ENCODE measurements at places on chromosomes 4 and X.
A peak's percentile ranks its signal among the peaks of the same experiment; 100 is the strongest.

GRCh38 chr4:36323816-36324419 lies 42.5 kb downstream of the DTHD1 start:
- DNase-seq: no peak
- H3K27me3 ChIP-seq: no peaks in the 10 kb centered on the region
- H3K4me1 ChIP-seq: peaks cover 24% of the 10 kb centered on the region
- H3K27ac ChIP-seq: no peak overlapping the region
- no peaks in the 10 kb centered on the region for H3K36me3 ChIP-seq

DNA sequence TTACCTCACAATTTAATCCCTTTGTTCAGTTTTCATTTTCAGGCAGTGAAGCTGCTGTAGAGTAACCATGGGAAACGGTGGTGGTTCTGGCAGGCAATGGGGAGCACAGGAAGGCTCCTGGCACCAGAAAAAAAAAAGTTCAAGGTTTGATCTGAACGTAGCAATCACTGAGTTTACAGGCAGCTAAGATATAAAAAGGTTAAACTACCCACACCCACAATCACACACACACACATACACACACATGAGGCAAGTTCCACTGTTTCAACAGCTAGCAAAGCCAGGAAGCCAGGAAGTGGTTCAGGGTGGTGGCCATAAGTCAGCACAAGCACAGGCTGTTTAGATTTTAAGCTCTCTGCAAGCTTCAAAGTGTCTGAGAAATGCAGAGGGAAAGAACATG lies at the start of gene SULT1B1:
TSS of gene SULT1B1 (minus strand) at position 166 of the 400 bp plus-strand sequence. CDS start 5,403 bp downstream, outside the sequence.
- H3K36me3 ChIP-seq: no peaks in the 10 kb centered on the region
- H3K4me1 ChIP-seq: peaks cover 10% of the 10 kb centered on the region
- no peaks in the 10 kb centered on the region for H3K27me3 ChIP-seq
- DNase-seq: peak; percentile 14
- peak within 1 kb of the TSS; percentile 49 for H3K4me3 ChIP-seq

DNA sequence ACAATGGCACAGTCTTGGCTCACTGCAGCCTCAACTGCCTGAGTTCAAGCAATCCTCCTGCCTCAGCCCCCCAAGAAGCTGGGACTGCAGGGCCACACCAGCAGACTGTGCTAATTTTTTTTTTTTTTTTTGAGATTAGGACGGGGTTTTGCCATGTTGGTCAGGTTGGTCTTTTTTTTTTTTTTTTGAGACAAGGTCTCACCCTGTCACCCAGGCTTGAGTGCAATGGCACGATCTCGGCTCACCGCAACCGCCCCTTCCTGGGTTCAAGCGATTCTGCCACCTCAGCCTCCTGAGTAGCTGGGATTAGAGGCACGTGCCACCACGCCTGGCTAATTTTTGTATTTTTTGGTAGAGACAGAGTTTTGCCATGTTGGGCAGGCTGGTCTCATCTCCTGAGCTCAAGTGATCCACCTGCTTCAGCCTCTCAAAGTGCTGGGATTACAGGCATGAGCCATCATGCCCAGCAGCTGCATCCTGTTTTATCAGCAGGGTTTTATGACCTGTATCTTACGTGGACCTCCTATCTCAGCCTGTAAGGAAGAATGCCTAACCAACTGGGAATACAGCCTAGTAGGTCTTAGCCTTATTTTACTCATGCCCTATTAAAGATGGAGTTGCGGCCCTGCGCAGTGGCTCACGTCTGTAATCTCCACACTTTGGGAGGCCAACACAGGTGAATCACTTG lies 13.2 kb upstream of the MRPL1 start:
- no peak overlapping the region for H3K4me3 ChIP-seq
- no peaks in the 10 kb centered on the region for H3K36me3 ChIP-seq
- DNase-seq: no peak
- H3K4me1 ChIP-seq: peaks cover 18% of the 10 kb centered on the region
- no peak overlapping the region for H3K27ac ChIP-seq
- no peaks in the 10 kb centered on the region for H3K27me3 ChIP-seq

GRCh38 chr4:173436149-173436579 lies 37.2 kb upstream of the SCRG1 start:
- H3K27me3 ChIP-seq: no peaks in the 10 kb centered on the region
- no peaks in the 10 kb centered on the region for H3K36me3 ChIP-seq
- no peak for DNase-seq
- H3K27ac ChIP-seq: no peak overlapping the region
- no peak overlapping the region for H3K4me3 ChIP-seq

- H3K4me1 ChIP-seq: peaks cover 2% of the 10 kb centered on the region
- no peak overlapping the region for H3K27ac ChIP-seq
- no peak for DNase-seq
- H3K36me3 ChIP-seq: no peaks in the 10 kb centered on the region
These were observed 138.7 kb downstream of the VSIG4 start for GRCh38 chrX:65900850-65901844.

DNA sequence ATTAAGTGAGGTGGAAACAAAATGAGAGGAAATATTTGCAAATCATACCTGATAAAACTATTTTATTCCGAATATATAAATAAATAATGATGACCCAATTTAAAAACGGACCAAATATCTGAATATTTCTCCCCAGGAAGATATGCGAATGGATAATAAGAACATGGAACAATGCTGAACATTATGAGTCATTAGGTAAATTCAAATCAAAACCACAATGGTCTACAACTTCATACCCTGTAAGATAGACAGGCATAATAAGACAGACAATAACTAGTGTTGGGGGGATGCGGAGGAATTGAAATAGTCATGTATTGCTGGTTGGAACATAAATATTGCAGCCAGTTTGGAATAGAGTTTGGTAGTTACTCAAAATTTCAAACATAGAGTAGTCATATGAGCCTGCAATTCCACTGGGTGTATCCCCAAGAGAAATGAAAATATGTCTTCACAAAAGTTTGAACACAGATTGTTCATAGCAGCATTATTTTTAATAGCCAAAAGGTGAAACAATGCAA lies 47.6 kb upstream of the DRP2 start:
- no peak for DNase-seq
- H3K36me3 ChIP-seq: no peaks in the 10 kb centered on the region
- no peaks in the 10 kb centered on the region for H3K4me1 ChIP-seq
- no peaks in the 10 kb centered on the region for H3K27me3 ChIP-seq

DNA sequence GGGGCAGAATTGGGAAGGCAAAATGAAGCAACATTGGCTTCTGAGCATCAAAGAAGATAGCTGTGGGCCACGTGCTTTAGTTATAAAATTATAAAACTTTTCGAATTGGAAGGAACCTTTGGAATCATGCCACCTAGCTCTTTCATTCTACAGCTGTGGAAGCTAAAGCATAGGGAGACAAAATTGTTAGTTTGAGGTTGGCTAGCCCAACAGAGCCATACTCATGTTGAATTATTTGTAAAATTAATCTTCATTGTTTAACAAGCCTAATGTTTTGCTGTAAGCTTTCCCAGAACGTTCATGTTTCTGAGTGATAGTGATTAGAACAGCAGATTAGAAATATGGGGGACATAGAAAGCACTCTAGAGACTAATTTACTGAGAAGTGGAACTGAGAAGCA lies 35.9 kb downstream of the HHIP start:
- H3K4me1 ChIP-seq: no peaks in the 10 kb centered on the region
- no peak overlapping the region for H3K27ac ChIP-seq
- H3K36me3 ChIP-seq: no peaks in the 10 kb centered on the region
- H3K27me3 ChIP-seq: no peaks in the 10 kb centered on the region
- H3K4me3 ChIP-seq: no peak overlapping the region

GRCh38 chr4:27234306-27234899 lies 373.8 kb downstream of the STIM2 start:
- H3K4me3 ChIP-seq: no peak overlapping the region
- no peak overlapping the region for H3K27ac ChIP-seq
- DNase-seq: no peak
- no peaks in the 10 kb centered on the region for H3K4me1 ChIP-seq
- H3K27me3 ChIP-seq: no peaks in the 10 kb centered on the region

DNA sequence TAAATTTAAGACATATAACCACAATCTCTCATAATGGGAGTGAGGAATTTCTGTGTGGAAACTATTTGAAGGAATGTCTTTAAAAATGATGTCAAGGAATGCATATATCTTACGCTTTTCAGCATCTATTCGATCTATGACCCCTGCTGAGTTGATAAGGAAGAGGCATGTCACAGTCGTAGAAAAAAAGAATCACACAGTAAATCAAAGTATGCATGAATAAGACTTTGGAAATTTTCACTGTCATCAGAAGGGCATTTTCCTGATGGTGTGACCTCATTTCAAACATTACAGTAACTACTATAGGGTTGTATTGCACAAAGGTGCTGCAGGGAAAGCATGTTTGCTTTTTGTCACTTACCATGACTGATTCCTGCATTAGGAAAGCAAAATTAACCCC lies 41.5 kb downstream of the REELD1 start:
- H3K27me3 ChIP-seq: no peaks in the 10 kb centered on the region
- H3K36me3 ChIP-seq: no peaks in the 10 kb centered on the region
- H3K4me3 ChIP-seq: no peak overlapping the region

DNA sequence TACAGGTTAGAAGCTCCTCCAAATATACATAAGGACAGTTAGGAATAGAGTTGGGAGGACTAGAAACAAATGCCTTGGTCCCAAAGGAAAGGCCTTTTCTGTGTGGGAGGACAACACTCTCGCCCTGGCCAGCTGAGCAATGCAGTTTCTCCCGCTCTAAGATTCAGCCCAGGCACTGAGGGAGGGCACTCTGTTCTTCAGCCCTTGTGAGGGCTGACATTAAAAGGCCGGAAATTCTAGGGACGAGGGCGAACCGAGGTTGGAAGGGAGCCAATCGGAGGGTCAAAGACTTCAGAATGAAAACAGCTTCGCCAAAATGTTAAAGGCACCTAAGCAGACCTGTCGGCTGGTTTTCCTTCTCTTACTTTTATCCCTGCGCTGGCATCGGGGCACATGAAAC lies 2.9 kb upstream of the PTCHD1 start:
- H3K36me3 ChIP-seq: no peaks in the 10 kb centered on the region
- no peak overlapping the region for H3K4me3 ChIP-seq
- no peak overlapping the region for H3K27ac ChIP-seq
- DNase-seq: no peak
- H3K27me3 ChIP-seq: peaks cover 8% of the 10 kb centered on the region

DNA sequence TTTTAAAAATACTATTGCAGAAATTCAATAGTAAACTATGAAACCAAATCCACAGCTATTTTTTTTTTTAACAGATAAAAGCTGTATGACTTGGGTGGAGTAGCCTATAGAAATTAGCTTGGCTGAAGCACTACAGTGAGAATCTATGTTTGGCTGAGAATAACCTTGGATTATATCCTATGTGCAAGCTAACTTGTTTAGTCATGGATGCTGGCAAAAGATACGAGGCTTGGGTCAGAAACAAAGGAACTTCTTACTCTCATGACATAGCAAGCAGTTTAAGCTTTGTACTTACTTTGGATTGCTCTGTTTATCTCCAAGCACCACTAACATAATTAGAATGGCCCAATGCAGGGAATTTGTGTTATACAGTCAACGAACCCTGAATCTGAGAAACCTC lies 119.2 kb upstream of the GRID2 start:
- H3K4me3 ChIP-seq: no peak overlapping the region
- no peaks in the 10 kb centered on the region for H3K27me3 ChIP-seq
- no peak overlapping the region for H3K27ac ChIP-seq
- no peaks in the 10 kb centered on the region for H3K36me3 ChIP-seq
- H3K4me1 ChIP-seq: no peaks in the 10 kb centered on the region

GRCh38 chr4:141890279-141890678 lies 253.9 kb downstream of the IL15 start:
- H3K4me1 ChIP-seq: no peaks in the 10 kb centered on the region
- no peak overlapping the region for H3K27ac ChIP-seq
- no peaks in the 10 kb centered on the region for H3K36me3 ChIP-seq
- H3K27me3 ChIP-seq: no peaks in the 10 kb centered on the region
- H3K4me3 ChIP-seq: no peak overlapping the region

DNA sequence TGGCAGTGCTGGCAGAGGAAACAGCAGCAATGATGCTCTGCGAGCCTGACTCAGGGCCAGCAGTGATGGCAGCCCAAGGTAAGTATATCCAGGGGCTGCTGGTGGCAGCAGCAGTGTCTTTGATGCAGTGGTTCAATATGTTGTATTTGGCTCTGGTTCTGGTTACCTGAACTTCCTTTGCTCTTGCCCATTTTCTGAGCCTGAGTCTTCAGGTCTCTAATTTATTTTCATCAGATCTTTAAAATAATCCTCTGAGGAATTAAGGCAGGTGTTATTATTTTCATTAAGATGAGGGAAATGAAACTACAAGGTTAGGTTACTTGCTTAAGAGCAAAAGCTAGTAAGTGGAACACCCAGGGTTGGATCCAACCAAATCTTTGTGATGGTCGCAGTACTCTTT lies 102.8 kb upstream of the BMP2K start:
- no peak for DNase-seq
- H3K4me1 ChIP-seq: no peaks in the 10 kb centered on the region
- H3K36me3 ChIP-seq: no peaks in the 10 kb centered on the region
- no peaks in the 10 kb centered on the region for H3K27me3 ChIP-seq

Data from CD4-positive, alpha-beta T cell (primary cell).